ENCODE measurements at places on chromosomes 12 and 14.

GRCh38 chr12:85352016-85352415, 72.0 kb downstream of the ALX1 start:
- DNase-seq: no peak

DNA sequence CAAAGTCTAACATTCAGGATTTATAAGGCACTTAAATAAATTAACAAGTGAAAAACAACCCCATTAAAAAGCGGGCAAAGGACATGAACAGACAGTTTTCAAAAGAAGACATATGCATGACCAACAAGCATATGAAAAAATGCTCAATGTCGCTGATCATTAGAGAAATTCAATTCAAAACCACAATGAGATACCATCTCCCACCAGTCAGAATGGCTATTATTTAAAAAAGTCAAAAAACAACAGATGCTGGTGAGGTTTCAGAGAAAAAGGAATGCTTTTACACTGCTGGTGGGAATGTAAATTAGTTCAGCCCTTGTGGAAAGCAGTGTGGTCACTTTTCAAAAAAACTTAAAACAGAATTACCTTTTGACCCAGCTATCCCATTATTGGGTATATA, 60.7 kb upstream of the BDKRB2 start:
- DNase-seq: no peak

GRCh38 chr12:121976950-121977349, 44.7 kb upstream of the BCL7A start:
- no peak for DNase-seq

- peak; percentile 65 for DNase-seq
Observed at GRCh38 chr12:27814411-27814810, 34.4 kb upstream of the MANSC4 start.

DNA sequence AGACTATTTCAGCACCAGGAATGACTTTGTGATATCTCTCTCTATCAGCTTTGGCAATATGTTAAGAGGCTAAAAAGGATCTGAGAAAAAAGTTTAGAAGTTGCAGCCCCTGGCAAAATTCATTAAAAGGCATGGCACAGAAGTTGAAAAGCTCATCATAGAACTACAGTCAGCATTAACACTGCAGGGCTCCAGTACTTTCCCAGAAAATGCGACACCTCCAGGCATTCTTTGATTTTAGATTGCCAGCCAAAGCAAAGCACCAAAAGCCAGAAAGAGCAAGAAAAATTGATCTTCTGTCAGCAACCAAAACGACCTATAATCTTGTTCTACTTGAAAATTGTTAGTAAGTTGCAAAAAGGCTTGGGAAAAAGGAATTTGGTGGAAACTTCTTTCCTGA, 713.5 kb downstream of the FSCB start:
- DNase-seq: no peak

DNA sequence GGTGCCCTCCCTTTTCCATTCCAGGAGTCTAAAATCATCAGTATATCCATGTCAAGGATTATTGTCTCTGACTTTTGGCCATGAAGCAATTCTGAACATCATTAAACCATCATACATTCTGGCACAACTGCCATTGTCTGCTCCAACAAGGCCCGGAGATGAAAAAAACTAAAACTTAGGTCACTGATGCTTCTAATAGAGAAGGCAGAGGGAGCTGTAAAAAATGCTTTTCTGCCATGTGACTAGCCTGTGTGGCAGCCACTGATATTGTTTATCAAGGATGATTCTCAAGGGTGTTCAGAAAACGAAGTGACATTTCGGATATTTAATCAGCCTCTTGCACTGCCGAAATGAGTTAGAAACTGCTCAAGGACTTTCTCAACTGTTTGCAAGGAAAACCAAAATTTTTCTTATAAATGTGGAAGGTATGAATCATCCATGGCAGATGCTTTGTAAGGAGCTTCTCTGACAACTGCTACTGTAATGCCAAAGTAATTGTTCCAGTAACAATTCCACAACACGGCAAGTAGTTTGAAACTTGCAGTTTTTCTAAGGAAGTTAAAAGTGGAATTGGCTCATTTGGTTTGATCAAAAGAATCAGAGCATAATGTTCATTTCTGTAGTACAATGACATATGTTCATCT, 1076.5 kb upstream of the FLRT2 start:
- DNase-seq: no peak

GRCh38 chr14:51684760-51685159, 33.0 kb downstream of the FRMD6 start:
- no peak for DNase-seq

- no peak for DNase-seq
Observed at GRCh38 chr12:95304673-95305198, 87.1 kb downstream of the VEZT start.

- no peak for DNase-seq
Observed at GRCh38 chr12:110104188-110105094, 19.7 kb upstream of the IFT81 start.

- no peak for DNase-seq
Observed at GRCh38 chr14:90674043-90674670, 142.1 kb downstream of the TTC7B start.

- DNase-seq: no peak
Observed at GRCh38 chr12:75528272-75528671, 16.9 kb upstream of the KRR1 start.

GRCh38 chr12:47361389-47362021, 281.7 kb upstream of the AMIGO2 start:
- no peak for DNase-seq

DNA sequence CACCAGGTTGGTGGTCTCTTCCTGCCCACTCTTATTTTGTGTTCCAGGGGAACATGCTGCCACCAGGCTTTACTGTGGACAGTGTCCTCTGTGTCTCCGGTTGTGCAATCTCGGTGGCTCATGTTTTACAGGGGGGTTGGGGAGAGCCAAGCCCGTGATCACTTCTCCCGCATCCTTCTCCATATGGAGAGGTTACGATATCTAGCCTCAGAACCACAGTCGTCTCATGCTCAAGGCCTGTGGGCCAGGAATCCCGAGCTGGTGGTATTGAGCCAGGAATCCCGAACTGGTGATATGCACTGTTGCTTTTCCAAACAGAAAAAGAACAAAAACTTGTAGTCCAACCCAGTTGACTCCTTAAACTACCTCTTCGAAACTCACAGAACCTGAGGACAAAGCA, 37.0 kb upstream of the INF2 start:
- DNase-seq: no peak

DNA sequence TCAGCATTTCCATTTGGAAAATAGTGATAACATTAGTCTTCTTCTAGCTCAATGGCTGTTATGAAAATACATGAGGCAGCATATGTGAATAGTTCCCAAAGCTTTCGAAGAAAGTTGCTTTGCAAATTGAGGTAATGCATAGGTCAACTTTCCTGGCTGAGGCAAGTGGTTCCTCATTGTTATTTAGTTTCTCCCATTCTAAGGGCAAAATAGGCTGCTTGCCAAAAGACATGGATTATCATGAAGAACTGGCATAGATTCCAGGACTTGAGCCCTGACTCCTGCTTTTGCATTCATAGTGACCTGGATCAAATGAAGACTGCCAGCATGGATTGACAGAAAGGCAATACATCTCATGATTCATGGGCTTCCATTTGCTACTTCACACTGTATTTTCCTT, 35.7 kb downstream of the LRFN5 start:
- no peak for DNase-seq

GRCh38 chr14:26687301-26687837, 89.5 kb upstream of the NOVA1 start:
- DNase-seq: no peak

GRCh38 chr12:117060929-117061305, 38.3 kb downstream of the TESC start:
- no peak for DNase-seq

GRCh38 chr14:103118663-103119404, 4.4 kb upstream of the TNFAIP2 start:
- no peak for DNase-seq

DNA sequence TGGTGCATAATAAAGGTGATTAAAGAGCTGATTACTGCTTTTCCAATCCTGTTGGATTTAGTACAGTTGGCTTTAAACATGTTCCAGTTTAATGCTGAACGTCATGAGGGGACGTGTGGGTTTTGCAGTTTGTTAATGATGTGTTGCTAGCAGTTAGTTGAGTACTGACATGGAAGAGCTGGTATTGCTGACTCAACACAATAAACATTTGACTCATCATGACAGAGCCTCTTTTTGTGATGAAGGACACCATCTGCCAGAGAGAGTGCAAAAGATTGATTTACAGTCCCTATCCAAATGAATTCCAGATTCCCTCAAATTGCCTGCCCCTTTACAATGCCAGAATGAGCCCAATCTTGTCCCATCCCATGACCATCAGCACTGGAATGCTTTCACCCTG, 346.2 kb upstream of the PRICKLE1 start:
- peak; percentile 21 for DNase-seq
